A549 treated with DMSO at 1 μM for 4 hours (cell line): ENCODE measurements at places on chromosomes 11 and 22. TPM values are rescaled to one million over a fixed set of nuclear protein-coding genes. Genes with fewer than 3 reads are reported as not detected.

Gene RAG2
- not detected in 5 replicates for total RNA-seq

Gene GRIA4
- 0.03 TPM in 1 of 5 replicates, not detected in the others for total RNA-seq

Gene EIF3M
- total RNA-seq, result 401 to 462 TPM (median 443 TPM) in 5 replicates

Gene BIRC3
- 28.3 to 40.2 TPM (median 32.7 TPM) in 5 replicates for total RNA-seq

Gene C1QTNF4
- 0.09 to 0.14 TPM in 2 of 5 replicates, not detected in the others for total RNA-seq

Gene FUT4
- total RNA-seq, result 2.3 to 2.9 TPM (median 2.7 TPM) in 5 replicates

Gene NRIP3
- 1.1 to 1.6 TPM (median 1.3 TPM) in 5 replicates for total RNA-seq

Gene DNAJB7
- not detected in 5 replicates for total RNA-seq

Gene LMO1
- total RNA-seq, result 2.2 to 2.9 TPM (median 2.7 TPM) in 5 replicates

Gene FADD
- total RNA-seq, result 61.0 to 81.3 TPM (median 73.0 TPM) in 5 replicates

Gene NRXN2
- total RNA-seq, result 0.13 to 1.1 TPM (median 0.34 TPM) in 5 replicates

Gene USP2
- 0.32 to 0.58 TPM (median 0.38 TPM) in 5 replicates for total RNA-seq

Gene OR8D1
- not detected in 5 replicates for total RNA-seq

Gene LRRC56
- 0.40 to 0.70 TPM (median 0.55 TPM) in 5 replicates for total RNA-seq
